ENCODE measurements at places on chromosomes 1 and 21. TPM values are rescaled to one million over a fixed set of nuclear protein-coding genes. Genes with fewer than 3 reads are reported as not detected.

The SYNC gene
- total RNA-seq, result 0.40 TPM

The PRAMEF17 gene
- not detected for total RNA-seq

The RAB3B gene
- 87.1 TPM for total RNA-seq

DNA sequence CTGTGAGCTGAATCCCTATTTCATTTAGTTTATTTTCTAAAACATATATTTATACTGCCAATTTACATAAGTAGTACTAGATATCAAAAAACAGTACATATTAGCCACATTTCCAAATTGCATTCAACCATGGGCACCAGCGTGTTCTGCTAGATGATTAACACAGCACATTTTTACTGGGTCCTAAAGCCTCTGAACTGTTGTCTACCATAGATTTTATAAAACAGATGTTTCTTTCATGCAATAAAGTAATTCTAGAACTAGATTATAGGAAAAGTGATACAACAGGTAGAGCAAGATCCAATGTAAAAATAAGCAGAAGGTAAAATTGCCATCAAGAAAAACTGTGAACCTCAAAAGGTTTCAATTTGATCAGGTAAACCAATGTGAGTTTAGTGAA lies 108.6 kb downstream of the FAF1 start:
- peaks cover 5% of the 10 kb centered on the region for H3K4me1 ChIP-seq
- H3K27ac ChIP-seq, result no peak overlapping the region
- no peak for DNase-seq
- H3K27me3 ChIP-seq, result no peaks in the 10 kb centered on the region

GRCh38 chr1:80837066-80837465 lies 963.7 kb upstream of the ADGRL2 start:
- peaks cover 3% of the 10 kb centered on the region for H3K4me1 ChIP-seq
- no peaks in the 10 kb centered on the region for H3K27me3 ChIP-seq
- H3K27ac ChIP-seq, result no peak overlapping the region
- DNase-seq, result no peak
- H3K36me3 ChIP-seq, result peaks cover 7% of the 10 kb centered on the region
- H3K4me3 ChIP-seq, result no peak overlapping the region

GRCh38 chr1:192140382-192140781 lies 17.9 kb upstream of the RGS18 start:
- no peak overlapping the region for H3K27ac ChIP-seq
- H3K36me3 ChIP-seq, result no peaks in the 10 kb centered on the region
- H3K27me3 ChIP-seq, result no peaks in the 10 kb centered on the region

The MNDA gene
- not detected for total RNA-seq

The SEC16B gene
- total RNA-seq, result 0.67 TPM

DNA sequence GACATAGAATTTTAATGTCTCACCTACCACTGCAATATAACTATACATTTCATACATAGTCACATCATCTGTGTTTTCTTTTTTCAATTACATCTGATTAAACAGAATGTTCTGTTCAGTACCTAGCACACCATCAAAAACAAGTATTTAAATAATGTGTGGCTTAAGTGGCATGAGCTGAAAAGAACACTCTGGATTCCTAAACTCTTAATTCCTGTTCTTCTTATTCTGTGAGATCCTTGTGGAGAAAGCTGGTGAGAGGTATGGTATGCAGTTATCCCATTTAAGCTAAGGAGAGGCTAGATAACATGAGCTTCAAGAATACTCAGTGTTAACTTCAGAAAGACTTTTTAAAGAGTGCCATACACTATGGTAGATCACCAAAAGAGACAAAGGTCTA lies 5.5 kb downstream of the TP53BP2 start:
- H3K27me3 ChIP-seq, result no peaks in the 10 kb centered on the region
- no peak overlapping the region for H3K27ac ChIP-seq
- H3K36me3 ChIP-seq, result no peaks in the 10 kb centered on the region
- no peak for DNase-seq

- H3K36me3 ChIP-seq, result no peaks in the 10 kb centered on the region
- peaks cover 36% of the 10 kb centered on the region for H3K27me3 ChIP-seq
- no peaks in the 10 kb centered on the region for H3K4me1 ChIP-seq
- no peak overlapping the region for H3K27ac ChIP-seq
Measured at GRCh38 chr1:166057650-166058049, 109.2 kb downstream of the FAM78B start.

DNA sequence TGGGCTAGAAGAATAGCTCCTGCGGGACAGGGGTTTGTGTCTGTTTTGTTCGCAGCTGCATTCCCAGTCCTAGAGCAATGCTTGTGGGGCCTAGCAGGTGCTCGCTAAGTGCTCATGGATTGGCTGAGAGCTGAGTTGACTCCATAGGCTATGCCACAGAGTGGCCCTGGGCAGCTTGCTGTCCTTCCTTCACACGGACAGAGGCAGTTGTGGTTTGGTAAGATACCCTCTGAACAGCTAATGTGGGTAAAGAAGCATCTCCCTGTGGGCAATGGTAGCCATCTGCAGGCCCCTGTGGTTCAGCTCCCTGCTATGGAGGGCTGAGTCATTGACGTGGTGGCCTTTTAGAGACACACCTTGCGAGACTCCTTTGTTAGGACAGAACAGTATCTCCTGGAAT lies 23.5 kb upstream of the LBR start:
- H3K27ac ChIP-seq, result no peak overlapping the region
- peaks cover 17% of the 10 kb centered on the region for H3K4me1 ChIP-seq
- no peak overlapping the region for H3K4me3 ChIP-seq
- H3K36me3 ChIP-seq, result no peaks in the 10 kb centered on the region
- DNase-seq, result no peak

GRCh38 chr21:32100423-32100822 lies 178.4 kb downstream of the MIS18A start:
- peaks cover 1% of the 10 kb centered on the region for H3K4me1 ChIP-seq
- DNase-seq, result no peak
- no peaks in the 10 kb centered on the region for H3K27me3 ChIP-seq

- H3K36me3 ChIP-seq, result no peaks in the 10 kb centered on the region
- peaks cover 20% of the 10 kb centered on the region for H3K4me1 ChIP-seq
- no peak overlapping the region for H3K27ac ChIP-seq
- DNase-seq, result no peak
- no peaks in the 10 kb centered on the region for H3K27me3 ChIP-seq
- no peak overlapping the region for H3K4me3 ChIP-seq
Measured at GRCh38 chr1:200337410-200337809, 72.4 kb downstream of the ZNF281 start.

The CR1L gene
- not detected for total RNA-seq

The PRR9 gene
- total RNA-seq, result not detected

- no peaks in the 10 kb centered on the region for H3K27me3 ChIP-seq
- H3K36me3 ChIP-seq, result peaks cover 1% of the 10 kb centered on the region
- H3K27ac ChIP-seq, result no peak overlapping the region
- no peak overlapping the region for H3K4me3 ChIP-seq
- peaks cover 11% of the 10 kb centered on the region for H3K4me1 ChIP-seq
- no peak for DNase-seq
Measured at GRCh38 chr21:16186742-16187141, 457.0 kb downstream of the USP25 start.

DNA sequence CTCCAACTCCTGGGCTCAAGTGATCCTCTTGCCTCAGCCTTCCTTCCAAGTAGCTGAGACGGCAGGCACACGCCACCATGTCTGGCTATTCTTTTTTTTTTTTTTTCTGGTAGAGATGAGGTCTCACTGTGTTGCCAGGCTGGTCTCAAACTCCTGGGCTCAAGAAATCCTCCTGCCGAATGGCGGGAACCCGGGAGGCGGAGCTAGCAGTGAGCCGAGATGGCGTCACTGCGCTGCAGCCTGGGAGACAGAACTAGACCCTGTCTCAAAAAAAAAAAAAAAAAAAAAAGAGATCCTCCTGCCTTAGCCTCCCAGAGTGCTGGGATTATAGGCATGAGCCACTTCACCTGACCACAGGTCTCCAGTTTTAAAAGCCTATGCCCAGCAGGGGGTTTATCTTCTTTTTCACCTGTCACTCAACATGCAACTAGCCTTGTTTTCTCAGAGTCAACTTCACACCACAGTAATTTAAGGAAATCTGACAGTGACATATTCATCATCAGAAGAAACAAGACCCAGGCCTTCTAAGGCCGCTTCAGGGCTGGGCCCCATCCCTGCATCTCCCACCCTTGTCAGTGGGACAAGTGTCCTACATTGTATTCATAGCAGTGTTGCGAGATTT lies 38.3 kb upstream of the GALNT2 start:
- no peaks in the 10 kb centered on the region for H3K36me3 ChIP-seq
- H3K27ac ChIP-seq, result no peak overlapping the region
- no peak for DNase-seq
- H3K4me1 ChIP-seq, result peaks cover 2% of the 10 kb centered on the region
- H3K27me3 ChIP-seq, result no peaks in the 10 kb centered on the region

- H3K4me1 ChIP-seq, result peaks cover 5% of the 10 kb centered on the region
- H3K36me3 ChIP-seq, result no peaks in the 10 kb centered on the region
- peak; percentile 48 for DNase-seq
- peaks cover 47% of the 10 kb centered on the region for H3K27me3 ChIP-seq
Measured at GRCh38 chr1:110780600-110781484, 92.1 kb upstream of the CD53 start.

GRCh38 chr1:87986130-87986866 lies 657.6 kb downstream of the LMO4 start:
- no peak overlapping the region for H3K27ac ChIP-seq
- H3K4me1 ChIP-seq, result peaks cover 1% of the 10 kb centered on the region
- H3K4me3 ChIP-seq, result no peak overlapping the region
- H3K27me3 ChIP-seq, result no peaks in the 10 kb centered on the region
